Esophagus squamous epithelium (tissue), 5 donors: ENCODE measurements at places on chromosomes 11 and 22.

DNA sequence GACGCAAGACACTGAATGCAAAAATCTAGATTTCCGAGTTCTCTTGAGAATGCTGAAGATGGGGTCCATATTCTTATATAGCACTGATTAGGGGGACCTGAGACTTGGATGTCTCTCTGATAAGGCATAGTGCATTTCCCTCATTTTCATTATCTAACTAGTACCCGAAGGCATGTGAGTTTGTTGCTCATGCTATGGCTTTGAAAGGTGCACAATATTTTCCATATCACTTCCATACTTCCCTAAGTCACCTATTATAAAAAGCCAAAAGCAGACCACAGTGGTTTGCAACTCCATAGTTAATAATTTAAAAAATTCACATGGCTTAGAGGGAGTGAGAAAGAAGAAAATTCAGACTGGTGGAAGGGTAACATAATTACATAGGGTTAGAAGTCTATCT is 1.7 kb downstream of the BTBD10 start:
- no peak for DNase-seq

- no peak for DNase-seq
Observed at GRCh38 chr11:11822946-11823345, 18.8 kb upstream of the USP47 start.

DNA sequence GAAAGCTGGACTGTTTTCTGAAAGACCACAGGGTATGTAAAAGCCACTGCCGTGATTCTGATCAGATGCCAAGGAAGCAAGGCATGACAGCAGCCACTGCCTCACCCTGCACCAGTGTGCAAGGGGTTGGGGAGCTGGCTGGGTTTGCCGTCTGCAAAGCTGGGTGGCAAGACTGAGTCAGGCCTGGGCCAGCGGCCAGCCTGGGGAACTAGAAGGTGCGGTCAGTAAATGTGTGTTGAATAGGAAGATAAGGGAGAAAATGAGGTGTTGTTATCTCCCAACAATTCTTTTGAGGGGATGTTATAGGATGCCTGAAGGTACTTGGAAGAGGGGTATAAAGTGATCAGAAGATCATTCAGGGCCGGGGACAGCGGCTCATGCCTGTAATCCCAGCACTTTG is 8.0 kb downstream of the VSTM5 start:
- no peak for DNase-seq

GRCh38 chr22:49812838-49813237 is 14.8 kb downstream of the BRD1 start:
- no peak for DNase-seq

DNA sequence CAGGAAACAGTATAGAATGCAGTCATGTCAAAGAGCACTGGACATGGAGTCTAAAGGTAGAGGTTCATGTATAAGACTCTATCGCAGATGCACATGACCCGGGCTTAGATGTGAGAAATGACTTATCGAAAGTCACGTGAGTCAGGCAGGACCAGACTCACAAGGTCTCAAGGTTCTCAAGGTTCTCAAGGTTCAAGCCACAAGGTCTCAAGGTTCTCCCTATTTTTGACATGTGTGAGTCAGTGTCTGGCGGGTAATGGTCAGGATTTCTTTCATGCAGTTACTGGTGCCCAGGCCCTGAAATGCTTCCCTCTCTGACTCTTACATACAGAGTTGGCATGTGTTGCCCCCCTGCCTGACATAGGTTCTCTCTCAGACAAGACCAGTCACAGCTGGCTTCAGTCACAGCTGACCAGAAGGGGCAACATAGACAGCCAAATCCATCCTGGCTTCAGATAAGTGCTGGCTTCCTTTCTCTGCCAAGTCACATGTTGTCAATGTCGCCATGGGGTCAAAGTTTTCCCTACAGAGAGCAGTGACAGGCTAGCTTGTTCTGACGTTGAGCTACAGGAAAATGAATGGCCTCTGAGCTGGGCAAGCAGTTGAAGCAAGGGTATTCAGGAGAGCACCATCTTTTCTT is 10.1 kb downstream of the CSRP3 start:
- DNase-seq: no peak

- DNase-seq: no peak
Observed at GRCh38 chr11:7332451-7332850, 80.7 kb downstream of the SYT9 start.

GRCh38 chr11:100774132-100774531 is 87.0 kb downstream of the ARHGAP42 start:
- DNase-seq: no peak

- no peak for DNase-seq
Observed at GRCh38 chr11:20873054-20873453, 203.7 kb downstream of the NELL1 start.

DNA sequence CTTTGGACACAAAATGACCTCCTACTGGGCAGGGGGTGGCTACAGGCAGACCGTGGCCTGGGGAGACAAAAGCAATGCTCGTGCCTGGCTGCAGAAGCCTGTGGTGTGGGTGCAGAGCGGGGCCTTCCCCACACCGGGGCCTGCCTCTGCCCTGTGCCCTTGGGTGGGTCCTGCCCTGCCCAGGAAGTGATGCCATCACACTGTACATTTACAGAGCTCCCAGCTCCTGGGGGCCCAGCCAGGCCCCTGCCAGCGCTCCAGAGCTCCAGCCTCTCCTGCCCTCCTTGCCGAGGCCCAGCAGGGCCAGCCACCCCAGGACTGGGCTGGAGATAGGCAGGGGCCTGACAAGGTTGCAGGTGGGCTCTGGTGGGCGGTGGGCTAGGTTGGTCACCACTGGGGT is 40.1 kb downstream of the MUC5B start:
- no peak for DNase-seq

DNA sequence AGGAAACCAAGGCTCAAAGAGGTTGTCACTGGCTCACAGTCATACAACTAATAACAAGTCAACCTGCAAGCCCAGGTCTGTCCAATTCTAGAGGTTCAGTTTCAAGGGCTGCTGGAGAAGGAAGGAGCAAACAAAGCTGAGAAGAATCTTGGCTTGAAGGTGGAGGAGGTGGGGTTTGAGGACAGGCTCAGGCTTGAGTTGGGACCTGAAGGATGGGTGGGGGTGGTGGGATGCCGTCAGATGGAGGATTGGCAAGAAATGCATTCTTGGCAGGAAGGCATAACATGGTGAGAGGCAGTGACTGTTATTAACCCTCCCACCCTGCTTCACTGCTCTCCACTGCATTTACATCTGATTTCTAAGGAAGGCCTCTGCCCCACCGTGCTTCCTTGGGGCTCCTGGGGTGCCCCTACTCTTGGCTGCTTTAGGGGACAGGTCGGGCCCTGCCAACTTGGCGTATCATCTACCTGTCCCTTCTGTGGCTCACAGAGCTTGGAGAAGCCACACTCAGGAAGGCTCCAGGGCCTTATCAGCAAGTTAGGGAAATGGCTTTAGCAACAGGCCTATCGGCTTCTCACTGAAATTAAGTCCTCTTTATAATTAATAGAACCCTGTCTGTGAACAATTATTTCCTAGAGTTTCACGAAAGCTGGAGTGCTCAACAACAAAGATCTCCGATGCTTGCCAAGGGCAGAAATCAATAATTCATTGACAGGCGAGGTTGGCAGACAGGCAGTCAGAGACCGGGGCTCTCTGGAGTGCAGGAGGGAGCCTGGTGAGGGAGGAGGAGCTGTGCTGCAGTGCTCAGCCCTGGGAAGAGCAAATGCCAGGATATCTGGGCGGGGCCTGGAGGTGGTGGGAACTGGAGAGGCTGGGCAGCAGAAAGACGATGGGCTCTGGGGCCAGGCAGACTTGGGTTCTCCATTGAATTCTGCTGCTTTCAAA is 84.9 kb upstream of the NARS2 start:
- no peak for DNase-seq

DNA sequence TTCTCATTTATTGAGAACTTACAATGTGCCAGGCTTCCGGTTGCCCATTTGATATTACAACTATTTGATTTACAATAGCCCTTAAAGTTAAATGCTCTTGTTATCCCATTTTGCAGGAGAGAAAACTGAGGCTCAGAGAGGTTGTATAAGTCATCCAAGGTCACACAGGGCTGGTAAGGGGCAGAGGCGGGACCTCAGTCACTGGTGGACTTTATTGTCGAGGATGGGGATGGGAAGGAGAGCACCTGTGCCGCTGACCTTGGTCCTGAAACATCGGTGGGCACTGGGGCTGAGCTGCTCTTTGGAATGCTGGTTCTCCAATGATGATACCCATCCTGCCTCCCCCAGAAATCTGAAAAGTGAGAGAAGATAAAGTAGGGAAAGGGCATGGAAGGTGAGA is 265.4 kb downstream of the MIAT start:
- DNase-seq: no peak

DNA sequence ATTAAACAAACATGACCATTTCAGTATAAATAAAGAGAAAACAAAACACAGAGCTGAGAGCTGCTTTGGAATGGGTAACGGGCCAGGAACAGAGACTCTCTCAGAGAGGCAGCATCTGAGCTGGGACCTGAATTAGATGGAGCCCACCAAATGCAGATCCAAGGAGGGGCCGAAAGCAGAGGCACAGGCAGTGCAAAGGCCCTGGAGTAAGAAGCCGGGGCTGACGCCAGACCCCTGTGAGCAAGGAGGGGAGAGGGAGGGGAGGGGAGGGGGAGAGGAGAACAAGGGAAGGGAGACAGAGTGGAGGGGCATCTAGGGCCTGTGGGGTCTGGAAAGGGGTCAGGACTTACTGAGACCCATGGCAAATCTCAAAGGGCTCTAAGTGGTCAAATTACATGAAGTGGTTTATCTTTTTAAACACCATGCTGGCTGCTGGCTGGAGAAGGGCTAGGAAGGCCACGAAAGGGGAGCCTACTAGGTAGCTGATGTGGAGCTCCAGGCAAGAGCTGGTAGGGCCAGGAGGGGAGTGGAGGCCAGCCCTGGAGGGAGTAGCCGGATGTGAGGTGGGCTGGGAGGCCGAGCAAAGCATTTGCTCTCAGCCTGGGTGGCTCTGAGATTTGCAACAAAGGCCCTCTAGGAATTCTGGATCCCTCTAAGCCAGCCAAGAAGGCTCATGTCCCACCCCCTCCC is 3.2 kb downstream of the OSBPL5 start:
- no peak for DNase-seq

DNA sequence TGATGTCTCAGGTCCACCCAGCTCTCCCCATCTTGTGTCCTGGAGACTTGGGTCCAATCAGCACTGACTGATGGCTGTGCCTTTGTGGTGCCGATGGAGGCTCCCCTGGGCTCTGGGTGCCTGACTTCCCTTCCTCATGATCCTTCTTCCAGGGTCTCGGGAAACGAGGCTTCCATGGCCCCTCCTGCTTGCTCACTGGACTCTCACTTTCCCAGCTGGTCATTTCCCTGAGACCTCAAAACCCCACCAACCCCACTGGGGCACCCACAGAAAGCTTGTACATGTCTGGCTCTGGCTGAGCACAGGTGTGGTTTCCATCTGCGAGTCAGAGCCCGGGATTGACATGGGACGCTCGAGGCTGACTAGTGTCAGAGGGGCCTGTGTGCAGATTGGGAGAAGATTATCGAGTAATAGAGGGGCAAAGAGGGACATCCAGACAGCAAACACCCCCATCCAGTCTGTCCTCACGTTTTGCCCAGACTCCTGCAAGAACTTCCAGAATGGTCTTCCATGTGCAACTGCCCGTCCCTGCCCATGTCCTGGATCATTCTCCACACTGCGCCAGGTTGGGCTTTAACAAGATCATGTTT is 15.1 kb downstream of the APOL1 start:
- no peak for DNase-seq

DNA sequence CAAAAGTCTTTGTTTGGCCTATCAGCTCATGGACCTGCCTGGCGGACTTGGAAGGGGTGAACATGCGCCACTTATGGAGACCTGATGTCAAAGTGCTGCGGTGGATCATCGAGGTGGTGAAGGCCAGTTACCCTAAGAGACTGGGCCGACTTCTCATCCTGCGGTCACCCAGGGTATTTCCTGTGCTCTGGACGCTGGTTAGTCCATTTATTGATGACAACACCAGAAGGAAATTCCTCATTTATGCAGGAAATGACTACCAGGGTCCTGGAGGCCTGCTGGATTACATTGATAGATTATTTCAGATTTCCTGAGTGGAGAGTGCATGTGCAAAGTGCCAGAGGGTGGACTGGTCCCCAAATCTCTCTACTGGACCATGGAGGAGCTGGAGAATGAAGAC is 17.9 kb downstream of the ALKBH3 start:
- no peak for DNase-seq

- DNase-seq: no peak
Observed at GRCh38 chr22:45208993-45209838, 31.5 kb downstream of the KIAA0930 start.

- DNase-seq: no peak
Observed at GRCh38 chr11:86863476-86863875, 63.1 kb downstream of the PRSS23 start.

DNA sequence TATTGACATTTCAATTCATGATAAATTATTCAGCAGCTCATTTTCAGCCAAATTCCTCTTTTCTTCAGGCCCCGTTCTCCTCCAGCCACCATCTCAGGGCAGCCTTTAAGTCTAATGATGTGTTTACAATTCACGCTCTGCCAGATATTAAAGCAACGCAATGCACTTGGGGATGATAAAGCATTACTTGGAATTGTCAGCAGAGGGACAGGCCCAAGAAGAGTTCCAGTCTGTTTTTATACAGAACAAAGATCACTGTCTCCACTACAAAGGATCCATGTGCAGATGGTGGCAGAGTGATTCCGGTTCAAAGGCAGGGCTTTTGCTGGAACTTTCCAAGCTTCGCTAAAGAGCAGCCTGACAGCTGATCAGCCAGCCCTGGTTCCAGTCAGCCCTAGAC is 13.6 kb upstream of the GALNT18 start:
- DNase-seq: no peak

DNA sequence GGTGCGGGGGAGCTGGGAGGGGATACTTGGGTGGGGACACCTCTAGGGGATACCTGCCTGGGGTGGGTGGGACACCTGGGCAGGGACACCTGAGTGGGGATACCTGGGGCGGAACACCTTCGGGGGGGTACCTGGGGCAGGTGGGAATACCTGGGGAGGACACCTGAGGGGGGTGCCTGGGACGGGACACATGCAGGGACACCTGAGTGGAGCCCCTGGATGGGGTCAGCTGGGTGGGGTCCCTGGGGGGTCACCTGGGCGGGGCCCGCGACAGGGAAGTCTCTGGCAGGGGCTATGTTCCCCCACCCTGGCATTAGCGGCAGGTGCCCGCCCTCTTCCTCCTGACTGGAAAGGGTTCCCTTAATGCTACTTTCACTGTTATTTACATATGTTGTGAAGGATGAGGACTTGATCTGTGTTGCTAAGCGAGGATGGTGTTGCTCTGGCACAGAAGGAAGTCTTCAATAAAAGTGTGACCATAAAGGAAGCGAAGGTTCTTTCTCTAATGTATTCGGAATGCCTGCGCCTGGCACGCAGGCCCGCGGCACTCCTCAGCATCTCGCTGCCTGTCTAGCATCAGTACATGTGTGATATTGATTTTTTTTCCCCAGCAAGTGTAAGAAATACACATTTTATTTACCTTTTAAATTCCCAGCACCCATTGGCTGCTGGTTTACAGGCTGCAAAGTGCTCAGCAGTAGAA is 801.7 kb downstream of the BRD1 start:
- DNase-seq: no peak
